D721Med (cell line): ENCODE measurements at places on chromosomes 6 and 20.

- DNase-seq = no peak
Measured at GRCh38 chr6:63584566-63584965, 12.3 kb downstream of the LOC128125822 start.

DNA sequence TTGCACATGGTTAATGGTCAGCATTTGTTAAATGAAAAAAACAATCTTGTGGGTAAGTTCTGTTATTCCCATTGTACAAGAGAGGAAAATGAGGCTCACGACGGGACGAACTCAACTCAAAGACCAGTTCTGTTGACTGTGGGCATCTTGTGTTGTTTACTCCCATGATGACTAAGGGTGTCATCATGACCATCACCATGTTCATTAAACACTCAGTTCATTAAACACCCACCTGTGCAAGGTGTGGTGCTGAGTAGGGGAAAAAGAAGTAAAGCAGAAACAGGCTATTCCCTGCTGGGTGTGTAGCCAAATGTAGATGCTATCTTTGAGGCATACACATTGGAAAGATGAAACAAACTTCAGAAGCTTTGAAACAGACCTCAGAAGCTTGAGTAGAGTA lies 4.5 kb downstream of the CHMP4B start:
- DNase-seq = no peak

- DNase-seq = no peak
Measured at GRCh38 chr20:58614984-58615760, 35.9 kb upstream of the STX16 start.

GRCh38 chr20:38159566-38159956 lies 5.5 kb downstream of the TGM2 start:
- no peak for DNase-seq

GRCh38 chr6:168535711-168536110 lies 94.7 kb downstream of the SMOC2 start:
- DNase-seq = no peak
